ENCODE measurements at places on chromosomes 3 and 15. TPM values are rescaled to one million over a fixed set of nuclear protein-coding genes. Genes with fewer than 3 reads are reported as not detected.

DNA sequence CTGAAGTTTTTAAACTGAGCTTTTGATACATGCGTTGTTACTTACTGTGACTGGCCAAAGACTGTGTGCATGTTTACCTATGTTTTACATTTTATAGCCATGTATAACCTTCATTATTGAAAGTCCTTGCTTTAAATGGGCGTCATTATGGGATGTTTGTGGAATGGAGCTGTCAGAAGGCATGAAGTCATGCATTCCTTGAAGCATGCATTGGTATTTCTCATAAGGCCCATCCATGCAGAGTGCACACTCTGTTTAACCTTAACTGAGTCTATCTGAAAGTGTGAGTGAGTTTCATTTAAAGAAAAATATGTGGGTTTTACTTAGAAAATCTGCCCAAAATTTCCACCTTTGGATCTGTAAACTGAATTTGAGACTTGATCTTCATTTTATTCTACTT is 51.1 kb downstream of the PSMD6 start:
- H3K27me3 ChIP-seq = no peaks in the 10 kb centered on the region
- peak overlapping the region; percentile 99 for H3K27ac ChIP-seq
- no peak for DNase-seq
- H3K4me1 ChIP-seq = peaks cover 71% of the 10 kb centered on the region
- peaks cover 7% of the 10 kb centered on the region for H3K36me3 ChIP-seq

DNA sequence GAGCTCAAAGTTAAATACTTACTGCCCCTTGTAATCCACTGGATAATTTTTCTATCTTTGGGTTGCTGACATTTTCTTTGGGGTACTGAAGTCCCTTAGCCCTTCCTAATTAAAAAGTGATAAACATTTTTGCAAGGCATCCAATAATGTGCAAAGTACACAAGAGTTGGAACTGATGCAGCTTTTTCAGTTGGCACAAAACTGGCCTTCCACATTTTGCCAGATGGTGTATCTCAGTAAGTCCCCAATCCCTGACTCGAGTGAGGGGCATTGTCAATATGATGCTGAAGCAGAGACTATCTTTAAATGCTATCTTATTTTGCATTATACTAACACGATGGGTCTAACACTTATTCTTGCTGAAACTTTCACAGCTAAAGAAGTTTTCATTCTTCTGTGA is 27.8 kb downstream of the FHIT start:
- DNase-seq = no peak
- no peaks in the 10 kb centered on the region for H3K36me3 ChIP-seq
- H3K4me3 ChIP-seq = no peak overlapping the region

- peaks cover 2% of the 10 kb centered on the region for H3K36me3 ChIP-seq
- peak overlapping the region; percentile 75 for H3K4me3 ChIP-seq
- peaks cover 70% of the 10 kb centered on the region for H3K4me1 ChIP-seq
- peak overlapping the region; percentile 100 for H3K27ac ChIP-seq
Measured at GRCh38 chr15:60804986-60805949, 326.3 kb upstream of the ICE2 start.

CCDC39 gene
- not detected for total RNA-seq

- H3K27ac ChIP-seq = no peak overlapping the region
- H3K4me3 ChIP-seq = no peak overlapping the region
- no peaks in the 10 kb centered on the region for H3K36me3 ChIP-seq
- H3K4me1 ChIP-seq = no peaks in the 10 kb centered on the region
- H3K27me3 ChIP-seq = no peaks in the 10 kb centered on the region
- DNase-seq = no peak
Measured at GRCh38 chr3:166444336-166444735, 607.1 kb upstream of the BCHE start.

DNA sequence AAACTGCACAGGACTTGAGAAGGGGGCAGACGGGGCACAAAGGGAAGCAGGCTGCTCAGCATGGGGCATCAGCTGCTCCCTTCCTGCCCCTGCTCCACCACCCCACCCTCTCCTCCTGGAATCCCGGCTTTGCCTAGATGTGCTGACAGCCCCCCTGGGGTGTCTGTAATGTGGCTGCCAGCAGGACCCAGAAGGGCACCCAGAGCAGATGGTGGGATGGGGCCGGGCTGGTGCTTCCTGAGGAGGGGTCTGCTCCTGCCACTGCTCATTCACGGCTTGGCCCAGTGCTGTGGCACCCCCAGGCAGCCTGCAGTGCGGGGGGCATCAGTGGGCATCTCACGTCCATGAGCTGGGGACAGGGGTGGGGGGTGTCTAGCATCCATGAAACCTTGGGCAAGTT is 10.2 kb downstream of the H1-8 start:
- no peaks in the 10 kb centered on the region for H3K36me3 ChIP-seq
- H3K27ac ChIP-seq = no peak overlapping the region
- H3K4me1 ChIP-seq = peaks cover 17% of the 10 kb centered on the region
- no peak for DNase-seq
- peak overlapping the region; percentile 55 for H3K4me3 ChIP-seq

GRCh38 chr15:67736810-67737209 is 88.5 kb upstream of the SKOR1 start:
- no peak overlapping the region for H3K4me3 ChIP-seq
- DNase-seq = no peak
- peak overlapping the region; percentile 70 for H3K27ac ChIP-seq
- peaks cover 17% of the 10 kb centered on the region for H3K4me1 ChIP-seq

GRCh38 chr3:64708456-64708855 is 20.7 kb upstream of the ADAMTS9 start:
- DNase-seq = no peak
- H3K27me3 ChIP-seq = no peaks in the 10 kb centered on the region
- H3K4me1 ChIP-seq = no peaks in the 10 kb centered on the region
- no peak overlapping the region for H3K27ac ChIP-seq
- H3K36me3 ChIP-seq = no peaks in the 10 kb centered on the region

- no peak overlapping the region for H3K4me3 ChIP-seq
- no peak for DNase-seq
- H3K36me3 ChIP-seq = no peaks in the 10 kb centered on the region
Measured at GRCh38 chr15:94749811-94750617, 518.7 kb downstream of the MCTP2 start.

DNA sequence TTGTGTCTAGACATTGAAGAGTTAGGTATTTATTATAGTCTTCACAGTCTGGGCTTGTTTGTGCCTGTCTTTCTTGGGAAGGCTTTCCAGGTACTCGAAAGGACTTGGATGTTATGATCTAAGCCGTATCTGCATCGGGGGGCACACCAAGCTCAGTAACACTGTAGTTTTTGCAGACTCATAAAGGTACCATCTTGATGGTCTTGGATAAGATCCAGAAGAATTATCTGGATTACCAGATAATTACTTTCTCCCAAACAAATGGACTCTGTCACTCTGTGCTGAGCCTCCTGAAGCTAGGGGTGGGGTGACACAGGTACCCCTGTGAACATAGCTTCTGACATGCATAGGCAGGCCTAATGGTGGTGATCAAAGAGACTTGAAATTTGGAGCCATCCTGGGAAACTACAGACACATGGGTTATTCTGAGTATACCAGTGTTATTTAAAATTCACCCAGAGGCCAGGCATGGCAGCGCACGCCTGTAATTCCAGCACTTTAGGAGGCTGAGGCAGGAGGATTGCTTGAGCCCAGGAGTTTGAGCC is 238.6 kb upstream of the TPM1 start:
- peaks cover 23% of the 10 kb centered on the region for H3K27me3 ChIP-seq
- no peak overlapping the region for H3K4me3 ChIP-seq
- H3K4me1 ChIP-seq = no peaks in the 10 kb centered on the region
- H3K36me3 ChIP-seq = peaks cover 2% of the 10 kb centered on the region
- no peak for DNase-seq
- H3K27ac ChIP-seq = no peak overlapping the region

- no peak overlapping the region for H3K27ac ChIP-seq
- no peaks in the 10 kb centered on the region for H3K4me1 ChIP-seq
- no peak overlapping the region for H3K4me3 ChIP-seq
- no peak for DNase-seq
- H3K27me3 ChIP-seq = no peaks in the 10 kb centered on the region
Measured at GRCh38 chr15:95175914-95176658, 944.7 kb downstream of the MCTP2 start.

DNA sequence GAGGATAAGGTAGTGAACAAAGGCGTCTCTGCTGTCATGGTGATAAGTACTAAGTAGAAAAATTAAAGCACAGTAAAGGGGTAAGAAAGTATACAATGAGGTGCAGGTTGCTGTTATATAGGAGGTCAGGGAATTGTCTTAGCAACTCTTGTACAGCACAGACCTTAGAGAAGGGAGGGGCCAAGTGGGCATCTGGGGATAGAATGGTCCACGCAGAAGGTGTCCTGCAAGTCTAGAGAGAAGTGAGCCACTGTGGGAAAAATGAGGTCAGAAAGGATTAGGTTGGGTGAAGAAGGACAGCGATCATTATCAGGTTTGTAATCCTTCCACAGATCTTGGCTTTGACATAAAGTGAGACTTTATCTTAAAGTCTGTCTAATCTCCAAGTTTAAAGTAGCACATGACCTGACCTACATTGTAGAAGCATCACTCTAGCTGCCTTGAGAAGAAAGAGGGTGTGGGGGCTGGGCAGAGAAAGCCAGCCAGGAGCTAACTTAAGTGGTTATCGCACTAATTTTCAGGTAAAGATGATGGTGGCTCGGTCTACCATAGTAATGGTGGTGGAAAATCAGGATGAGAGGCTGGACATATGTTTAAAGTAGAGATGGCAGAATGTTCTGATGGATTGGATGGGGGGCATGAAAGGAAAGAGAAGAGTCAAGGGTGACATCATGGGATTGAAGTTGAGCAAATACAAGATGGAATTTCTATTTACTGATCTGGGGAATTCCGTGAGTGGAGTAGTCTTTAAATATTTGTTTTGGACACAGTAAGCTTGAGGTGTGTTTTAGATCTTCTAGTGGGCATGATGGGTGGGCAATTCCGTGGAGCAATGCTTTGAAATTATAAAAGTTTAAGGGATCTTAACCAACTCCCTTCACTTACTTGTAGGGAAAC is 919.2 kb downstream of the ROBO1 start:
- H3K27ac ChIP-seq = no peak overlapping the region
- no peaks in the 10 kb centered on the region for H3K27me3 ChIP-seq
- H3K36me3 ChIP-seq = no peaks in the 10 kb centered on the region
- DNase-seq = no peak

- H3K4me3 ChIP-seq = no peak overlapping the region
- no peak for DNase-seq
- H3K27me3 ChIP-seq = no peaks in the 10 kb centered on the region
- peaks cover 2% of the 10 kb centered on the region for H3K4me1 ChIP-seq
Measured at GRCh38 chr3:38099518-38099917, 37.4 kb downstream of the ACAA1 start.

DNA sequence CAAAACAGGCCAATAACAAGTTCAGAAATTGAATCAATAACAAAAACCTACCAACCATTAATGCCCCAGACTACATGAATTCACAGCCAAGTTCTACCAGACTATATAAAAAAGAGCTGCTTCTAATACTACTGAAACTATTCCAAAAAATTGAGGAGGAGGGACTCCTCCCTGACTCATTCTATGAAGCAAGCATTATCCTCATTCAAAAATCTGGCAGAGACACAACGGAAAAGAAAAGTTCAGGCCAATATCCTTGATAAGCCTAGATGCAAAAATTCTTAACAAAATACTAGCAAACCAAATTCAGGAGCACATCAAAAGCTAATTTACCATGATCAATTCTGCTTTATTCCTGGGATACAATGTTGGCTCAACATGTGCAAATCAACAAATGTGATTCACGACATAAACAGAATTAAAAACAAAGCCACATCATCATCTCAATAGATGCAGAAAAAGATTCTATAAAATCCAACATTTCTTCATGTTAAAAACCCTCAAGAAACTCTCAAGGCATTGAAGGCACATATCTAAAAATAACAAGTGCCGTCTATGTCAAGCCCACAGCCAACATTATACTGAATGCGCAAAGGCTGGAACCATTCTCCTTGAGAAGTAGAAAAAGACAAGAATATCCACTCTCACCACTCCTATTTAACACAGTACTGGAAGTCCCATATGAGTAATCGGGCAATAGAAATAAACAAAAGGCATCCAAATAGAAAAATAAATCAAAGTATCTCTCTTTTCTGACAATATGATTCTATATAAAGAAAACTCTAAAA is 573.6 kb upstream of the GRM7 start:
- no peaks in the 10 kb centered on the region for H3K27me3 ChIP-seq
- no peaks in the 10 kb centered on the region for H3K4me1 ChIP-seq
- H3K36me3 ChIP-seq = no peaks in the 10 kb centered on the region
- H3K27ac ChIP-seq = no peak overlapping the region
- H3K4me3 ChIP-seq = no peak overlapping the region
- DNase-seq = no peak

STRA6 gene
- total RNA-seq = not detected

KPNA4 gene
- total RNA-seq = 61.9 TPM

DNA sequence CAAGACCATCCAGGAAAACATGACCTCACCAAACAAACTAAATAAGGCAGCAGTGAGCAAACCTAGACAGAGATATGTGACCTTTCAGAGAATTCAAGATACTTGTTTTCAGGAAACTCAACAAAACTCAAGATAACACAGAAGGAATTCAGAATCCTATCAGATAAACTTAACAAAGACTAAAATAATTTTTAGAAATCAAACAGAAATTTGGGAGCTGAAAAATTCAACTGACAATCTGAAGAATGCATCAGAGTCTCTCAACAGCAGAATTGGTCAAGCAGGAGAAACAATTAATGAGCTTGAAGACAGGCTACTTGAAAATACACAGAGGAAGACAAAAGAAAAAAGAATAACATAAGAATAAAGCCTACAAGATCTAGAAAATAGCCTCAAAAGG is 55.6 kb downstream of the MYO9A start:
- no peaks in the 10 kb centered on the region for H3K27me3 ChIP-seq
- H3K4me1 ChIP-seq = peaks cover 8% of the 10 kb centered on the region
- H3K27ac ChIP-seq = no peak overlapping the region

DNA sequence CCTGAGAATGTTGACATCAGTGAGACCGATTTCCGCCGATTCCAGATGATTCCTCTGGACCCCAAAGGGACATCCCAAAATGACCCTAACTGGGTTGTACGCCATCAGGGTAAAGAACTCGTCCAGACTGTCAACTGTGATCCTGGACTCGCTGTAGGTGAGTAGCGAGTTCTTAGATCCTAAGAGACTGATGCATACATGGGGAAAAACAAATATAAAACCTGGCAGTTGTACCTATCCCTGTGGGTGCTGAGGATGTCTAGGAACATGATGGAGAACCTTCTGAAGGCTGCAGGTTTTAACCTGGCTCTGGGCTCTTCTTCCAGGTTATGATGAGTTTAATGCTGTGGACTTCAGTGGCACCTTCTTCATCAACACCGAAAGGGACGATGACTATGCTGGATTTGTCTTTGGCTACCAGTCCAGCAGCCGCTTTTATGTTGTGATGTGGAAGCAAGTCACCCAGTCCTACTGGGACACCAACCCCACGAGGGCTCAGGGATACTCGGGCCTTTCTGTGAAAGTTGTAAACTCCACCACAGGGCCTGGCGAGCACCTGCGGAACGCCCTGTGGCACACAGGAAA is 12.3 kb downstream of the THBS1 start:
- H3K27ac ChIP-seq = no peak overlapping the region
- DNase-seq = no peak
- no peaks in the 10 kb centered on the region for H3K27me3 ChIP-seq
- H3K36me3 ChIP-seq = peaks cover 6% of the 10 kb centered on the region
- no peak overlapping the region for H3K4me3 ChIP-seq
